ENCODE measurements at places on chromosomes 3 and 15. TPM values are rescaled to one million over a fixed set of nuclear protein-coding genes. Genes with fewer than 3 reads are reported as not detected.

Gene CPNE9
- not detected for total RNA-seq

Gene SHC4
- total RNA-seq: 0.48 TPM

DNA sequence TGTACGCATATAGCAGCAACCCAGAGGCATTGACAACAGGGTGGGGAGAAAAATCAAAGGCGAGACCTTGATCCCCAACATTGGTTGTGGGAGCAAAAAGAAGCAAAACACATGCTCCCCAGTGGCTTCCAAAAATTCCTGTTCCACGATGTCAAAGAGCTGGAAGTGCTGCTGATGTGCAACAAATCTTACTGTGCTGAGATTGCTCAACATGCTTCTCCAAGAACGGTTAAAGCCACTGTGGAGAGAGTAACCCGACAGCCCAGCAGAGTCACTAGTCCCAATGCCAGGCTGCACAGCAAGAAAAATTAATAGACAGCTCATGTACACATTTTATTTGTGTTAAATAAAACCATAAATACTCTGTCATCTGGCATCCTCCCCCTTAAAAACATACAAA, 179.9 kb upstream of the PFN2 start:
- DNase-seq: no peak

GRCh38 chr15:52765785-52766184, 24.4 kb downstream of the ONECUT1 start:
- DNase-seq: no peak

DNA sequence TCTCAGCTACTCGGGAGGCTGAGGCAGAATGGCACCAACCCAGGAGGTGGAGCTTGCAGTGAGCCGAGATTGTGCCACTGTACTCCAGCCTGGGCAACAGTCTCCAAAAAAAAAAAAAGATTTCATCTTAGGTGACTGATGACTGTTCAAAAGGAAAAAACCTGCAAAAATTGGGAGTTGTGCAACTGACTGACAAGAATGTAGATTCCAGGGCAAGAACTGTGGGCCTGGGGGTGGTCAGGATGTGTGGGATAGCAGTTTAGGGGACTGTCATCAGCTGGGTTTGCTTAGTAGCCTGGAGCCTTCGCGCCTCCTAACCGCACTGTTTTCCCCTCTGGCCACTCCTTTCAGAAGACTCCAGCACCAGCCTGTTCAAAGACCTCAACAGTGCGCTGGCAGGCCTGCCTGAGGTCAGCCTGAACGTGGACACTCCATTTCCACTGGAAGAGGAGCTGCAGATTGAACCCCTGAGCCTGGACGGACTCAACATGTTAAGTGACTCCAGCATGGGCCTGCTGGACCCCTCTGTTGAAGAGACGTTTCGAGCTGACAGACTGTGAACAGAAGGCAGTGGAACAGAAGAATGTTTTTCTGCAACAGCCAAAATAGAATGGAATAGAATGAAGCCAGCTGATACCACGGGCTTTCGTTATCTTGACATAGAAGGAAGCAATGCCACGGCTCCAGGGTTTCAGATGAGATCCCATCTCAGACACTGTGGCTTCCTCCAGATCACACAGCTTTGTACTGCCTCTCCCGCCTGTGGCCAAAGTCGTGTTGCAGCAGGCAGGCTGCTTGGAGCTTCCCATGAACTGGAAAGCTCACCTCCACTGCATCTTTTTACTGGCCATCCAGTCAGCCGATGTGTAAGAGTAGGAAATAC, 75.3 kb upstream of the BLM start:
- DNase-seq: no peak

DNA sequence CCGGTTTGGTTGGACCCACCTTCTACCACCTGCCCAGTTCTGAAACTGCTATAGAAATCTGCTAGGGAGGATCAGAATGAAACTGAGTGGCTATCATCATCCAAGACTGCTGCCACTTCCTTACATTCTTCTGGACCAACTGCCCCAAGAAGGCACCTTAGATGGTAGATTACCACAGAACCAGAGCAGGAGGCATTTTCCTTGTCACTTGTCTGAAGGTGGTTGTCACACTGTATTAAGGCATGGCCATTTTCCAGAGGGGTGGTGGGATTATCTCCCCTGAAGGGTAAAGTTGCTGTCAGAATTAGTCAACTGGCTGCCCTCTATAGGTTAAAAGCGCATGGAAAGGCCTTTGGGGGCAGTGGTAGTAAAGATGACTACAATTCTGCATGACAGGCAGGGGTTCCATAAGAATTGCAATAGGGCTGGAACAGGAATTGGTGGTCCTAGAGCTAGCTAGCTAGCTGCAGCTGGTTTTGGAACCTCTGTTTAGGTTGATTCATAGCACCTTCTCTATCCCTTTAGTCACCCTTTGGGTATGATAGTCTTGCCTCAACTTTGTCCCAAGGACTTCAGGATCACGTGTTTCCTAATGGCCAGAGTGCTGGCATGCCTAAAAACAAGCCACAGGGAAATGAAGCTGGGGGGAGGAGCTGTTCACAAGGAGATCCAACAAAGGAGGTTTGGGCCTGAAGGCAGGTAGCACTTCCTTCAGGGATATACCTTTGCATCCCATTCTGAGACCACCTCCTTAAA, 4.8 kb upstream of the CSPG5 start:
- DNase-seq: no peak
